ENCODE measurements at places on chromosomes 1 and 21.

DNA sequence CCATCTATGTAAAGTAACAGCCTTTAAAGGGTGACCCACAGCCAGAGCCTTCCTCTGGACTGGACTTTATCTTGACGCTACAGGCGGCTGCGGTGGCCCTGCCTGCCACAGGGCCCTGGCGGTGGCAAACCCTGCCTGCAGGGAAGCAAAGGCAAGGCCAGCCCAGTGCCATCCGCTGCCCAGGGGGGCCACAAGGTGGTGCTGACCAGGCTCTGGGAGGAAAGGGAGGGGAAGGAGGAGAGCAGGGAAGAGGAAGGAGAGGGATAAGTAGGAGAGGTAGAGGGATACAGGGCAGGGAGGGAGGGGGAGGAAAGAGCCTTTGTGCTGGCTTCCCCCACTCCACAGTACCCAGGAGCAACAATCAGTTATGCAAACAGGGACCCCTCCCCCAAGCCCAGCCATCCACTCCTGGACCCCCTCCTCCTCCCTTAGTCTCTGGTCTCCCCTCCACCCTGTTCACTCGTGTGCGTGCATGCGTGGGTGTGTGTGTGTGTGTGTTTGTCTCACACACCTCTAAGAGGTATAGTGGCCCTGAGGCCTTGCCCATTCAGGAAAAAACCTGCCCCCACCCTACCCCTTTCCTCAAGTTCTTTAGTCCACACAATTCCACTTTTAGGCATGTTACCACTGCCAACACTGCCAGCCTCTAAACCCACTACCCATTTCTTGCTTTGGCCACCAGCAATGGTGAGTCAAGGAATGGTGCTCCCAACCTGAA is 30.3 kb downstream of the SSBP3 start:
- peaks cover 17% of the 10 kb centered on the region for H3K36me3 ChIP-seq
- peaks cover 12% of the 10 kb centered on the region for H3K4me1 ChIP-seq
- H3K27me3 ChIP-seq: no peaks in the 10 kb centered on the region
- peak; percentile 59 for DNase-seq
- no peak overlapping the region for H3K27ac ChIP-seq

GRCh38 chr1:70112838-70113237 is 92.5 kb downstream of the LRRC40 start:
- H3K4me3 ChIP-seq: no peak overlapping the region
- H3K27ac ChIP-seq: no peak overlapping the region
- DNase-seq: no peak
- H3K36me3 ChIP-seq: no peaks in the 10 kb centered on the region
- no peaks in the 10 kb centered on the region for H3K4me1 ChIP-seq

GRCh38 chr1:110477445-110477957 is 26.6 kb downstream of the PROK1 start:
- no peak overlapping the region for H3K4me3 ChIP-seq
- no peaks in the 10 kb centered on the region for H3K36me3 ChIP-seq
- H3K27me3 ChIP-seq: no peaks in the 10 kb centered on the region
- no peak for DNase-seq
- H3K4me1 ChIP-seq: peaks cover under 1% of the 10 kb centered on the region

DNA sequence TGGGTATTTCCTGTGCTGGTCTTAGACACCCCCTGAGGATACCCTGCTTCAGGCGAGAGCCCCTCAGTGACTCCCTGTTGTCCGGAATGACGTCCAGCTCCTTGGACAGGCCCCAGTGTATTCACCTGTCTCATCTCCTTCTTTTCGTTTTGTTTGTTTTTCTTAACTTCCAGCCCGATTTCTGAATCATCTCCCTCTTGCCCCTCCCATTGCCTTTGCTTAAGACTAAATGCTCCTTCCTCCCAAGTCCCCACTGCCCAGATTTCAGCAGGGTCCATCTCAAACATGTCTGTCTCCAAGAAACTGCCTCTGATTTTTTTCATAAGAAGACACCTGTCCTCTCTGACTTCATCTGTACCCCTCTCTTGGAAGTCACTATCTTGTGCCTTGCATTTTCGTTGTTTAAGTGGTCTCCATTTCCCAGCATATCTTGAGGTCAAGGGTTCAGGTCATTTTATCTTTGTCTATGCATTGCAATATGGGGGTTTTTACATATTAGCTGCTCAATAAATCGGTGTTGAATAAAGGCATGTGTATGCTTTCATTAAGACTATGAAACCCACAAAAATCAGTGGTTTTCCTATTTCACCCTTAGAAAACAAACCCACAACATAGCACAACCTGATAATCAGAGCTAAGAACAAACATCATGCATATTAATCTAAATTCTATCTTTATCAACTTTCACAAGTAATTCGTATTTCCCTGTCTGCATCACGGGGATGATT is 58.4 kb upstream of the LGALS8 start:
- H3K36me3 ChIP-seq: no peaks in the 10 kb centered on the region
- H3K4me3 ChIP-seq: no peak overlapping the region
- no peaks in the 10 kb centered on the region for H3K27me3 ChIP-seq
- H3K4me1 ChIP-seq: no peaks in the 10 kb centered on the region
- DNase-seq: no peak
- no peak overlapping the region for H3K27ac ChIP-seq

All from common myeloid progenitor, CD34-positive (primary cell).